ENCODE measurements at places on chromosomes 12 and 14.

DNA sequence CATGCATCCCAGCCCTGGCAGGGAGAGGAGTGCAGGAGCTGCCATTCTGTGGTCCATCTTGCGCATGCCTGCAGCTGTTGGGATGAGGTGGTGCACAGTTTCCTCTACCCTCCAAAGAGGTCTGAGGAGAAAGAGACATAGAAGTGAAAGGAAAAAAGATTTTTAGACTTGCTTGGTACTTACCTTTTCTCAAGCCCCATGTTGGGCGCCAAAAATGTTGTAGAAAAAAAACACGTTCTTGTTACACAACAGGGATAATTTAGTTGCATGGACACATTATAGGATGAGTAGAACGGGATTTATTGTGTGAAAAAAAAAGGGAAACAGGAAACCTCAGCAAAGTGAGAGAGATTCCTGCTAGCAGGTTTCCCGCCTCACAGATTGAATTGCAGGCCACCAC lies 244.4 kb upstream of the GARIN2 start:
- DNase-seq = no peak

DNA sequence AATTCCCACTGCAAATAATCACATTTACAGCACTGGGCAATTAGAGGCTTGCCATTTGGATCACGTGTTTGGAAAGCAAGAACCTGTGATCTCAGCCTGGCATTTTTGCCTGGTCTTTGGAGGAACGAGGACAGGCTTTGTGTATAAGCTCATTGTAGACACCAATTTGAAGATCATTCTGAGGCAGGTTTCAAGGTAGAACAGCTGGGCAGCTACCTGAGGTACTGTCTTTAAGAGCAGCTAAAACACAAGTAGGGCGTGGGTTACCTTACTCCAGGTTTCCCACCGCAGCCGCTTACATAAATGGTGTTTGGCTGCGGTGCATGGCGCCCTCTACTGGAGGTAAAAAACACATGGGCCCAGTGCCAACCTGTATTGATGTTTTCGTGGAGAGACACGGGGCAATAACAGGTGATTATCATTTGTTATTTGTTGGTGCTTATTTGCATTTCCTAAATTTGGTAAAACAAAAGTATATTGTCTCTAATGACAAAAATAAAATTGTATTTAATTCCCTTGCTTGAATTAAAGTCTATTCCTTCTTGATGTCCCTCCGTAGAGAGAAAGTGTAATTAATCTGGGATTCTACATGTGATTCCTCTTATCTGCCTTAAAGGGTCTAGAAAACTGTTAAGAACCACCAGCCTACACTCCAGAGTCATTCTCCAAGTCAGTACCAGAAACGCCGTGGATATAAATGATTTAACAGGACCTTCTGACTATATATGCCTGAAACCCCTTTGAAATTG lies 69.7 kb downstream of the SVOP start:
- DNase-seq = peak; percentile 46

GRCh38 chr12:15629108-15629507 lies 160.1 kb downstream of the EPS8 start:
- DNase-seq = peak; percentile 54

DNA sequence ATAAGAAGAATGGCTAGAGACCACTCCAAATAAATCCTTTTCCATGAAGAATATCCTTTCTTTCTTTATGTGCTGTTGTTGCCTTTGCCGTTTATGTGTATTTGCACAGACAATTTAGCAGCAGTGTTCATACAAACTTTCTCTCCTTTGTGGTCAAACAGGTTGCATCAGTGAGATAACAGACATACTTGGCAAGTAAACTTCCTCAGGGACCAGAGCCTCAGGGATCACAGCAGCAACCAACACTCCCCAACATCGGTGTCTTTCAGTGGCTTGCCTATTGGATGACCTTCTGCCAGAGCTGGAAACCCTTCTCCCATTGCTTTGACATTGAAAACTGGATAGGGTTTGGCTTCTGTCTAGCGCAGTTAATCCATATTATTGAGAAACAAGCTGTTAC lies 252.2 kb downstream of the BTG1 start:
- DNase-seq = no peak

DNA sequence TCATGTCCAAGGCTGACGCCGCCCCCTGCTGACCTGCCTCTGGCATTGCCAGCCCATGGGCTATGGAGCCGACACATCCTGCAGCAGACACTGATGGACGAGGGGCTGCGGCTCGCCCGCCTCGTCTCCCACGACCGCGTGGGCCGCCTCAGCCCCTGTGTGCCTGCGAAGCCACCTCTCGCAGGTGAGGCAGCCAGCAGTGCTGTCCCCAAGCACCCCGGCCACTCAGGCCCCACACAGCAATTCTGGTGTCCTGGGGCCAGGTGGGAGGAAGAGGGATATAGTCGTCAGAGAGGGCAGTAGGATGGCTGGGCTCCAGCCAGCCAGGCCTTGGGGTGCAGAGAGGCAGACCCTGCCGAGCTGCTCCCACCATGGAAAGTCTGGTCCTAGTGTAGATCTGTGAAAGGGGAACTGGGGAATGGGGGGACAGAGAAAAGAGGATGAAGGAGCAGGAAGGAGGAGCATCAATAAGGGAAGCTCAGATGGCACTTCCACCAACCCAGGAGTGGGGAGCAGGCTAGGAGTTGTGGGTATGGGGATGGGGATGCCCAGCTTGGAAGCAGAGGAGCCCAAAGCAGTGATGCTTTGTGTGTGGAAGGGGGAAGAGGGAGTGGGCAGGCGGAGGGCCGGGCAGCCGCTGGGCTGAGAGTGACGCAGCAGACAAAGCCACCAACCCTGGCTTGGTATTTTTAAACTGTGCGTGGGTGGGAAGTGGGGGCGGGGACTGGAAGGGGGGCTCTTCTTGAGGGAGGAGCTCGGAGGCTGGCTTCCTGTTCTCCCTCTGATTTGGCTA lies 4.7 kb downstream of the NAB2 start:
- peak; percentile 41 for DNase-seq

- DNase-seq = peak; percentile 89
Observed at GRCh38 chr14:64645220-64645892, 58.9 kb upstream of the PLEKHG3 start.

DNA sequence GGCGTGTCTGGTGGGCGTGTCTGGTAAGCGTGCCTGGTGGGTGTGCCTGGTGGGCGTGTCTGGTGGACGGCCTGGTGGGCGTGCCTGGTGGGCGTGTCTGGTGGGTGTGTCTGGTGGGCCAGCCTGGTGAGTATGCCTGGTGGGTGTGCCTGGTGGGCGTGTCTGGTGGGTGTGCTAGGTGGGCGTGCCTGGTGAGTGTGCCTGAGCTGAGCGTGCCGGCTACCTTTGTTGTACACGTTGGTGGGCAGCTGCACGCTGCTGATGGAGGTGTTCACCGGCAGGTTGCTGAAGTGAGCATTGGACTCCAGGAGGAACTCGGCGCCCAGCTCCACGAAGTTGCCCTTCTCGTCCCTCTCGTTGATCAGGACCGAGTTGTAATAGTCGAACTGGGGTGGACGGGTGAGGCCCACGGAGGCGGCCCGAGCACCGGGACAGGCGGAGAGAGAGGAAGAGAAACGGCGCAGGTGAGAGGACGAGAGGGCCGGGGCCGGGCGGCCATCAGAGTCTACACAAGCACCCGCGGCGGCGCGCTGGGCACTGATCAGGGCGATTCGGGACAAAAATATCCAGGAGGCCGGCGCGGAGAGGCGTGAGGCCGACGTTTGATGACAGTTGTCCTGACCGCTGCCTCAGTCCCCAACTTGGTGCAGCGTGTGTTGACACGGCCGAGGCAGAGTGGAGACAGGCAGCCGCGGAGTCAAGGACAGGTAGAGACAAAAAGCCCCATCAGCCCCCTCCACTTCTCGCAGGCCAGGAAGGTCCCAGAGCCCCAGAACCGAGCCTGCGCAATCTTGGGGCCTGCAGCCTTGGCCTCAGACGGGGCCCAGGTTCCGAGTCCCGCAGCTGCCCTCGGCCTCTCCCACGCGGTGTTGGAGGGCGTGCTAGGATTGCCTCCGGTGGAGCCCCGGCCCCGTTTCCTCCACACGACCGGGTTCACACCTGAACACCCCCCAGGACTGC lies 10.5 kb downstream of the CACNA2D4 start:
- DNase-seq = no peak

GRCh38 chr14:54446161-54446693 lies 5.1 kb upstream of the CNIH1 start:
- peak; percentile 12 for DNase-seq

DNA sequence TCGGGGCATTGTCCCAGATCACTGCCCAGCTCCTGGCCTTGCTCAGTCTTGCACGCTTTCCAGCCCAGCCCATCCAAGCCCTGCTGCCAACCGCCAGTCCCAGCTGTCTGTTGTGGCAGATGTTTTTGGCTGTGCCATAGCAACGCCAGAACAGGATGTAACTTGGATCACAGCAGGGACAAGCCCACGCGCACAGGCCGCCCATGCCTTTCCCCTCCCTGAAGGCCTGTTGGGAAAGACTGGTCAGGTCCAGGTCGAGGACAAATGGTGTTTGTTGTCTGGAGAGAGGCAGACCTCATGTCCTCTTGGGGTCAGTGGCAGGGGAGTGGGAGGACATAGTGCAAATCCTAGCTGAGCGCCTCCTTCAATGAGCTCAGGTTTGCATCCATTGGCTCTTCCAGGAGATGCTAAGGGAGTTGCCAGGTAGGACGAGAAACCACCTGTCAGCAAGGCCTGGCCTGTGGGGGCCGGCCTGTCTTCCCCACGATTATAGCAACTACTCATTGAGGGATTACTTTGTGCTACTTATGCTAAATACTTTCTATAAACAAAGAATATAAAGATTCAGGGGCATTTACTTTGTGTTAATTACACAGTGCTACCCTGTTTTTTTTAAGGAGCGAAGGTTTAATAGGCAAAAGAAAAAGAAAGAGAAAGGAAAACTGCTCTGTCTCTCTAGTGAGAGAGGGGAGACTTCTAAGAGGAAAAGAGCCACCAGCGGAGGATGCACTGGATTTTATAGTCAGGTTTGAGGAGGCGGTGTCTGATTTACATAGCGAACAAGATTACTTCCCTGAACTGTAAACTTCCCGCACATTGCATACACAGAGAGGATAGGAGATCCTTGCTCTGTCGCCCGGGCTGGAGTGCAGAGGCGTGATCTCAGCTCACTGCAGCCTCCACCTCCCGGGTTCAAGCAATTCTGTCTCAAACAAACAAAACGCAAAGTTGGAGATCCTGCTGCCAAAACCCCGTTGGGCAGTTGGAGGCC lies 42.8 kb upstream of the CORO1C start:
- DNase-seq = peak; percentile 63

- no peak for DNase-seq
Observed at GRCh38 chr14:22333422-22334274, 255.4 kb downstream of the DAD1 start.

DNA sequence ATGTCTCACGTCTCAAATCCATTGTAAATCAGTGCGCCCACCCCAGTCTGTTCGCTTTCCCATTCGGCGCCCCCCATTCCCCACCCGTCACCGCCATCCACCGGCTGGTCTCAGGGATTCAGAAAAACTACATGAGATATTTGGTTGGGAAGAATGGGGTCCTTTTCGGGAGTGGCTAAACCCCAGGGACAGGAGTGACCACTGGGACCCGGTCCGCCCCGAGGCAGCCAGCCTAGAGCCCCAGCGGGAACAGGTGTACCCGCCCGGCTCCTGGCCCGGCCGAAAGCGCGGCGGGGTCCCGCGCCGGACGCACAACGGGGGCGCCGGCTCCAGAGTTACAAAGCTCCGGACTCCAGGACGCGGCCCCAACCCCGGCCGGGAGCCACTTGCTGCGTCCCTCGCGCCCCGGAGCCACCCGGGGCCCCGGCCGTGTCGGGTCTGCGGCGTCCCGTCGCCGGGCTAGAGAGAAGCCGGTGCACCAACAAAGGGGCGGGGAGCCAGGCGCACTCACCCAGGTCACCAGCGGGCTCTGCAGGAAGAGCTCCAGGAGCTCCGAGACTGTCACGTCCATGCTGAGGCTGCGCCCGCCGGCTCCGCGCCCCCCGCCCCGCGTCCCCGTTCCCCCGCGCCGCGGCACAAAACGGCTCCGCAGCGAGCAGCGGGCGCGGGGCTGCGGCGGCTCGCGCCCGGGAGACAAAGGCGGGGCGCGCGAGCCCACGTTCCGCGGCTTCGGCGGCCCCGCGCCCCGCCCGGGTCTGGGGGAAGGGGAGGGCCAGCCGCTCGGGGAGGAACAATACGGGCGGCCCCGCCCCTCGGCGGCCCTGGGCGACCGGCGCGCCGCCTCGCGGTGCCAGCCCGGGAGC lies at the start of gene CCDC88C:
CCDC88C (minus strand) TSS at position 701 of the 863 bp plus-strand sequence; CDS start at position 571, 130 bp downstream.
- DNase-seq = no peak

DNA sequence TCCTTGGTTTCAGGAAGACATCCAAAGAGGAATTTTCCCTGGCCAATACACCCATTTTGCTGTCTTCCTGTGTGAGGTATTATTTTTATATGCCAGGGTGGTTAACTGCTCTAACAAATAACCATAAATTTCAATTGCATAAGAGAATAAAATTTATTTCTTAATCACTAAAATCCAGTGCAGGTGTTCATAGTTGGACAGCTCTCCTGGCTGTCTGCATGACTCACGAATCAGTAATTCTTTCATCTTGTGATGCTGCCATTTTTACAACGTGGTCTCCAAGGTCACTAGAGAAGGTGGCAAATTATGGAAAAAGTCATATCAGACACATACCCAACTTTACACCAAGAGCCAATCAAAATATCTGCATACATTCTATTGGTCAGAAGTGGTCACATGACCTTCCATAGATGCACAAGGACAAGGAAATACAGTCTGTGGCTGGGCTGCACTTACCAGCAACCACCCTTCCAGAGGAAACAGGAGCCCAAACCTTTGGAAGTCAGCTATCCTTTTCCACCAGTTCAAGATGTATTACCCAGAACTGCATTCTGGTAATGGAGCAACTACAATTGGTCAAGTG lies 193.5 kb upstream of the PLEKHG7 start:
- DNase-seq = no peak

DNA sequence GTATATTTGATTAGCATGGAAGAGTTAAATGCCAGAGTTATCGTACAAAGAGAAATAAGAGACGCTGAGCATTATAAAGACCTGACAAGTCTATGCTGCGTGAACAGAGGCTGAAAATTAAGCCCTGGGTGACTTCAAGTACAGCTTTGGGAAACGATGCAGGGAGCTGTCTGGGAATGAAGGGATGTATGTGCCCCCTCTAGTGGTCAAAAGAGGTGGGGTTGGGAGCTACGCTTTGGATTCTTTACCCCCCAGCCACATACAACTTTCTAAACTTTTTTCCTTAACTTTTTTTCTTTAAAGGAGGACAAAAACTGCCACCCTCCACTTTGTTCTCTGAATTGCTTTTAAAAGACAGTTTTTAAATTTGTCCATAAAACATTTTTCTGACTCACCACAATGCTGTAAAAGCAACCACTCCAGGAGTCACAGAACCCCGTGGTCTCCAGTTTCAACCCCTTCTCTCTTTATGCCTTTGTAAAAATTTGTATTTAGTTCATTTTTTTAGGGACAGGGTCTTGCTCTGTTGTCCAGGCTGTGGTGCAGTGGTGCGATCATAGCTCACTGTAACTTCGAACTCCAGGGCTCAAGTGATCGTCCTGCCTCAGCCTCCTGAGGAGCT lies 59.4 kb downstream of the ZNF664 start:
- DNase-seq = peak; percentile 71

DNA sequence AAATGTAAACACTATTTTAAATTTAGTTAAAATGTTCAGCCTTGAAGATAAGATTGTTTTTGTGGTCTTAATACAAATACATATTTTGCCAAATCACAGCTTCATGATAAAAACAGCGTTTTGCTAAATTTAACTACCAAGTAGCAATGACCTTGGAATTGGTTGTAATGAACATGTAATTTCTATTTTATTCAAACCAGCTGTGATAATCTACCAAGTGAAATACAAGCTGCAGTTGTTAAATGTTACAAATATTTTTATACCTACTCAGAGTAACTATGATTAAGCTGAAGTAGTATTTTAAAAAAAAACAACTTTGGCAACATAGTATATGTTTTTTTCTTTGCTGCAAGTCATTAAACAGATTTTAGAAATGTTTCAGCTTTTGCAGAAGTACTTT lies 96.2 kb downstream of the CPSF2 start:
- no peak for DNase-seq

- DNase-seq = peak; percentile 19
Observed at GRCh38 chr12:12835378-12836146, 22.4 kb downstream of the DDX47 start.
